ENCODE measurements at places on chromosomes 16 and 17. TPM values are rescaled to one million over a fixed set of nuclear protein-coding genes. Genes with fewer than 3 reads are reported as not detected.

Gene RUNDC3A
- total RNA-seq = 3.8 TPM

DNA sequence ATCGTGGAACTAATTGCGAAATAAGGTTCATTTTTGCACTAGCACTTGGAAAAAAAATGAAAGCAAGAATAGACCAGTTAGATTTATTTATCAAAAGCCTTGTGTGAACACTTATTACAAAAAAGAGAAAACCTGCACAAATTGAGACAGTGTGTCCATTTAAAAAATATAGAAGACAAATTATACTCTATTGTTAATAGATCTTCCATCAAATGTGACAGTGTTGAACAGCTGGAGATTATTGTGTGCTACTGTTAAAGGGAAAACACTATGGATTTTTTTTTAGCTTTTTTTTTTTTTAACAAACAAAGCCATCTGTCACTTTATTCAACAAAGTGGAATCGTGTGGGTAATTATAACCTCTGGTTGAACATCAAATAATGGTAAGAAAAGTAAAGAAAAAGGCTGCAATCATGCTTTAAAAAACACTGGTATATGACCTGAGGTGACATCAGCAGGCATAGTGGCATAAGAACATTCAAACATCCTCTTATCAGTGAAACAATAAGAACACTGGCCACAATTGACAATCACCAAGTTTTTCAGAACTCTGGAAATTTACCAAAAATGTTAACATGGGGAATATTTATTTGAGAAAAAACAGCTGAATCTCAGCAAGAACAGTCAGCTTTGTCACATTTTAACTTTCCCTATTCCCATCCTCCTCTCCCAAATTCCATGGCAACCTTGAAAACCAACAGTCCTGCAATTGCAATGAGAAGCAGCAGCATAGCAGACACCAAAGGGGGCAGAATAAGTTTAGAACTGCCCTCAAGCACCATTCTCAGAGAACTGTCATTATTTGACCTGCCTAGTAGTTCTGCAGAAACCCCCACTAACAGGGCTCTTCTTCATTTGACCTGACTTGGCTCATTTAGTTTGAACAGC, 442.3 kb upstream of the MON1B start:
- DNase-seq = no peak

DNA sequence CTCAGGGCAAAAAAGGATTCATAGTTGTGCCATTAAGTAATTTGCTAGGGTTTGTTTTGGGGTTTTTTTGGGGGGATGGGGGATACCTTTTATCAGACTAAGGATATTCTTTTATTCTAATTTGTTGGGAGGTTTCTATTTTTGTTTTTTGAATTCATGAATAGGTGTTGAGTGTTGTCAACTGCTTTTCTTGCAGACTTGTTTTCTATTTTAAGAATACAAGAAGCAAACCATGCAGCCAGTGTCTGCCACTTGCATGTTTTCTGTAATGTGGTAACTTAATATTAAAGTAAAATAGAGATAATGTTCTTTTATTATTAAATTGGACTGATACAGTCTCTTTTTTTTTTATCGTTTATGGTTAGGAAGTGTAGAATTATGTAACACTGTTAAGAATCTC, 49.5 kb downstream of the NFATC3 start:
- DNase-seq = no peak

GRCh38 chr16:55250701-55251100, 73.3 kb upstream of the IRX6 start:
- DNase-seq = no peak

Gene PRAC2
- not detected for total RNA-seq

DNA sequence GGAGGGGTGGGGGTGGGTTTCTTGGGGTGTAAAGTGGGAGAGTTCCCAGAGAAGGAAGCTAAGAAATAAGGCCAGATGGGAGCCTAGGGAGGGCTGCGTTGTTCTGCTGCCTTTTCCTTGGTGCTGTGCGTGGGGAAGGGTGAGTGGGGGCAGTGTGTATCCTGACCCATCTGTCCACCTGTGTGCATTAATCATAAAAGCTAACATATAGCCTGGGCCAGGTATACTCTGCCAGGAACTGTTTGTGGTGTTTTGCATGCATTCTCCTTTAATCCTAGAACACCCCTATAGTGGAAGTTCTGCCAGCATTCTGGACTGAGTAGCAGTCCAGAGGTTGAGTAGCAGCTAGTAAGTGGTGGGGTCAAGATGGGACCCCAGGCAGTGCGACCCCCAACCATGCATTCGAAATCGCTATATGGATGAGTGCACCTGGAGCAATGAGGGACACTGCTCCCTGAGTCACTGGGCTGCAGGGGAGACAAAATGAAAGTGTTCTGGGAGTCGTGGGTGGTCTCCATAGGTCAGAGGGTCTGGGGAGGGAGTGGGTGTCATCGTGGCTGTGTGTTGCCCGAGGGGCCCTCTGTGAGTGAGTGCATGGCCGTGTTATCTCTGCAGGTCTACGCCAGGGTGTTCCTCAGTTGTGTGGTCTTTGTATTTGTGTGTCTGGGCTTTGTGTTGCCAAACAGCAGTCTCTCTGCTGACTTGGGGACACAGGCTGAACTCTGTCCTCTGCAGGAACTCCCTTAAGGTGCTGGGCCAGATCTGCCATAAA, 1.3 kb downstream of the ERBB2 start:
- no peak for DNase-seq

DNA sequence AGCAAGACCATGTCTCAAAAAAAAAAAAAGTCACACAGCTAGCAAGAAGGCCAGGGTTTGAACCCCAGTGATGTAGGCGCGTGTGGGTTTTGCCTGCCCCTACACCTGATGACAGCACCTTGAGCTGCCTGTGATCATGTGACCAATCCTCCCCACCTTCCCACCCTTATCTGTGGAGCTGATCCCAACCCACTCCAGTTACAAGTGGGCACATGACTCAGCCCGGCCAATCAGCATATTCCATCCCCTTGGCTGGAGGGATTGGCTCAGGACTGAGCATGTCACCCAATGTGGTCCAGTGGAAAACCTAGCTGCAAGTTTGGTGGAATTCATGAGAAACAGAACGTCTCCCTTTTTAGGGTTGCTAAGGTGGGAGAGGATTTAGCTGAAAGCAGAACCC, 6.6 kb downstream of the TMEM114 start:
- peak; percentile 76 for DNase-seq

DNA sequence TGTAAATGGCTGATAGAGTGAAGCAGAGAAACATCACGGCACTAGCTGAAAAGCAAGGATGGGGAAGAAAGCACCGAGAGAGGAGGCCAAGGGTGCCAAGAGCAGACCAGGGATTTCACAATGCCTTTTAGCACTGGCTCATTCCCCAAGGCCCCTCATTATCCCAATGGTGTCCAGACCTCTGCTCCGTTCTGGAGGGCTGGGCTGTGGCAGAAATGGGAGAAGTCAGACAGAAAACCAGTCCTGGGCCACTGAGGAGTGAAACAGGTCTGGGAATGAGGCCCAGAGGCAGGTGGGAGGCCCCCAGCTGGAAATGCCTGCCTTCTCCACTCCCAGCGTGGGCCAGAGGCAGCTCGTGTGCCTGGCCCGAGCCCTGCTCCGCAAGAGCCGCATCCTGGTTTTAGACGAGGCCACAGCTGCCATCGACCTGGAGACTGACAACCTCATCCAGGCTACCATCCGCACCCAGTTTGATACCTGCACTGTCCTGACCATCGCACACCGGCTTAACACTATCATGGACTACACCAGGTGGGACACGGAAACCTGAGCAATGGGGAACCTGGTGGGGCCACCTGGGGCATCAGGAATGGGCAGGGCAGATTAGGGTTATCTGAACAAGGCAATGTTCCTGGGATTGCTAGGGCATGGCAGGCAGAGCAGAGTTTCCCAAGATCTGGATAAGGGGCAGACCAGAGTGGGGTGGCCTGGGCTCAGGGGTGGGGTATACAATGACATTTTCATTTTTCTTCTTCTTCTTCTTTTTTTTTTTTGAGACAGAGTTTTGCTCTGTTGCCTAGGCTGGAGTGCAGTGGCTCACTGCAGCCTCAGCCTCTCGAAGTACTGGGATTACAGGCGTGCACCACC, 20.3 kb downstream of the ANKRD40 start:
- DNase-seq = peak; percentile 76

Gene SOST
- not detected for total RNA-seq

Gene PRR15L
- total RNA-seq = not detected

DNA sequence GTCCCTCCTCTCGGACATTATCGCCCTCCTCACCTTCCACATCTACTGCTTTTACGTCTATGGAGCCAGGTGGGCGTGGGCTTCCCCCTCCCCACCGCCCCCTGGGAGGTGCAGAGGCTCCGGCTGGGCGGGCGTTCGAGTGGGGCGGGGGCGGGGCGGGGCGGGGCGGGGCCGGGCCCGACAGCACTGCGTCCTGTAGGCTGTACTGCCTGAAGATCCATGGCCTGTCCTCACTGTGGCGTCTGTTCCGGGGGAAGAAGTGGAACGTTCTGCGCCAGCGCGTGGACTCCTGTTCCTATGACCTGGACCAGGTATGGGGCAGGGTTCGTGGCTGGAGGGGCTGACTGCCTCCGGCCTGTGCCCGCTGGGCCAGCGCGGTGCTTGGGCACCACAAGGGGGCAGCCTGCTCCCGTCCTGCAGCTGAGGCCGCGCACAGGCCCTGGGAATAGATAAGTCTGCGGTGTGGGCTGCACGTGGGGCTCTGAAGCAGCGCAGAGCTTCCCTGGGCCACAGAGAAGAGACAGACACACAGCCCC, 9.2 kb downstream of the PIGQ start:
- DNase-seq = peak; percentile 85

Gene MYOCD
- total RNA-seq = 0.17 TPM

DNA sequence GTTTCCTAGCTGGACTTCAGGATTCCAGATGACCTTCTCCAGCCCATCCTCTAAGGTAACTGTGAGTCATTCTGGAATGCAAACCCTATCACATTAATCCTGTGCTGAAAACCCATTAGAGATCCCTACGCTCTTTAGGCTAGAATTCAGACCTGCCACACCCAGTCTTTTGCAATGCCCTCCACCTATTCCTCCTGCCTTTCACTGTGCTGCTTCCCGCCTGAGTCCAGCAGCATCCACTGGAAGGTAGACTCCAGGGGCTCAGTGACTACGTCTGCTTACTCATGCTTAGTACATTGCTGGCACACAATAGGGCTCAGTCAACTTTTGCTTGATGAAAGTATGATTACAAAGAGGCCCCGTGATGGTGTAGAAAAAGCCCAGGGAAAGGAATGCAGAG, 121.1 kb downstream of the SPACA3 start:
- no peak for DNase-seq

Gene CFAP97D1
- total RNA-seq = not detected

DNA sequence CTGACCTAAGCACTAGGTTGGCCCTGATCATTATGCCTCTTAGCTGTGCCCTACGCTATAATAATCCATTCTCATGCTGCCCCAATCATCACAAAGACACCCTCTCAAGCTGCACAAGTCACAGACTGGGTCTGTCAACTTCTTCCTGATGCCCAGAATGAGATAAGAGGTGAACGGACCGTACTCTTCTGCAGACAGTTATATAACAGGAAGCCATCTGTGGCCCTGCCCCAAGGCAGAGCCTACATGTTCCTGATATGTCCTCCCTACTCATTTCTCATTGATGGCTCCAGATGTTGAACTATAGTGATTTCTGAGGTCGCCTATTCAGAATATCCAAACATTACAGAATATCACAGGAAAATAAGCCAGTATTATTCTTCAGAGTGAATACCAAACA, 471.6 kb upstream of the ERCC4 start:
- no peak for DNase-seq

Gene CDH3
- total RNA-seq = 97.2 TPM

DNA sequence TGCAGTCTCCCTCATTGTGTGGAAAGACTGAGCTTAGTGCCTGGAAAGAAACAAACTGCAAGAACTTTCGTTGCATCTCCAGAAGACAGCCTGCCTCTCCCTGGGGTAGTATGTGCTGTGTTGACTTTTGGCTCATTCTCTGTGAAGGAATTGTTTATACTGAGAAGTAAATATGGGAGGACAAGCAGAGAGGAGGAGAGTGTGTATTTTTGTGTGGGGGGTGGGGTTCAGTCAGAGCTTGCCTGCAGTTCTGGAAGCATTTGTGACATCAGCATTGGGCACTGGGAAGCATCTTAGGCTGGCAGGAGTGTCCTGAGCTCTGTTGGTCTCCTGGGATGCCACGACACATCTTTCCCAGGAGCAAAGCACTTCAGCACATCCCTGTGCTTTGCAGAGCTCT, 147.9 kb downstream of the HS3ST3B1 start:
- no peak for DNase-seq

- peak; percentile 93 for DNase-seq
These were observed 217.8 kb downstream of the SPECC1 start for GRCh38 chr17:20226814-20227482.

DNA sequence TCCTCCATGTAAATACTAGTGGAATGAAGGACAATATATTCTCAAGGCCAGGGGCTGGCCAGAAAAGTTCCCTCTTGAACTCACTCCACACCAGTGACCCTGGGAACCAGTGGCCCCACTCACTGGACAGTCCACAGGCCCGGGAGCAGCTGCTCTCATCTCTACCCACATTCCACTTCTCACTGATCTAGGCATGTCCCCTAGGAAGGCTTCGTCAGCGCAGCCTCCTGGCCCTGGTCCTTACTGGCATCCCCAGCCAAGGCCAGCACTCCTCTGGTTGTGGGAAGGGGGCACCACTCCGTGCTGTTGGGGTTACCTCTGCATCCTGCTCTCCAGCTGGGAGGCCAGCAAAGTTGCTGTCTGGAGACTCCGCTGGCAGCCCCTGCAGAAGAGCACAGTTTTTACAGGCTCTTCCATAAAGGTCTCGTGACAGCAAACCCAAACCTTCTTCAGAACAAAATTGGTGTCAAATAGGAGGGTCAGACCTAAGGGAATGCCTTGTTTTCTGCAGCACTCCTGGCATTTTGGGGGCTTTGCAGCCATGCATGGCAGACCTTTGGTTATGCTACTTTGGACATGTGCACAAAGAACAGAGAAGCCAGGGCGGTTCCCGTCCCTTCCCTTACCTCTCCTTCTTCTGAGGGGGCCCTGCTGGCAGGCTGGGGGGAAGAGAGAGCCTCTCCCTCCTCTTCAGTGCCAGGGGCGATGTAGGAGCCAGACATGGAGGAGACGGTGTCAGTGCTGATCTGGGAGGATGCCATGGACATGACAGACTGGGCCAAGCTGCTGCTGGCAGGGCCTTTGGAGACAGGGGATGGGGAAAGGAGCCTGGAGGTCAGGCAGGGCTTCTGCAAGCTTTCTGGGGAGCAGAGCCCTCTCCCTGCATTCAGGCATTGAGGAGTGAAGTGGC, 14.1 kb upstream of the FOXJ1 start:
- peak; percentile 23 for DNase-seq

Gene CD300H
- not detected for total RNA-seq

Gene MMP25
- 14.2 TPM for total RNA-seq

- no peak for DNase-seq
These were observed 702.0 kb downstream of the KCNJ2 start for GRCh38 chr17:70871180-70871818.

Gene DOK4
- 13.1 TPM for total RNA-seq

GRCh38 chr16:74302341-74302740, 5.7 kb downstream of the PSMD7 start:
- DNase-seq = no peak

- no peak for DNase-seq
These were observed 9.5 kb downstream of the UTS2R start for GRCh38 chr17:82380860-82381702.

- DNase-seq = no peak
These were observed 66.9 kb downstream of the SOCS1 start for GRCh38 chr16:11188801-11189740.

- peak; percentile 31 for DNase-seq
These were observed 128.3 kb downstream of the CCDC144A start for GRCh38 chr17:16818340-16818739.
